ENCODE measurements at places on chromosomes 2 and 18.

DNA sequence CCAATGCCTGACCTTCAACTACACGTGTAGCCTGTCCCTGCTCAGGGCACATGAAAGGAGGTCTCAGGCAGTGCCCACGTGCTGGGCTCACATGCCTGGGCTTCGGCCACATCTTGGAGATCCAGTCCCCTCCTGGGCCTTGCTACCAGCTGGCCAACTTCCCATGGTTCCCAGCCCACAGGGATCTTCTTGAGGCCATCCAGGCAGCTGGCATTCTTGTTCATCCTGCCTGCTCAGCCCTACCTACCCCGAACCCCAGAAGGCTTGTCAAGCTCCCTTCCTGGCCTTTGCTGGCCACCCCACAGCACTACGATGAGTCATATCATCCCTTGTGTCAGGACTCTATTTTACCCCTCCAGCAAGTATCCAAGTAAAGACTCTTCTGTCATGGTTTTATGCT, 97.1 kb downstream of the ZBTB7C start:
- DNase-seq = no peak

DNA sequence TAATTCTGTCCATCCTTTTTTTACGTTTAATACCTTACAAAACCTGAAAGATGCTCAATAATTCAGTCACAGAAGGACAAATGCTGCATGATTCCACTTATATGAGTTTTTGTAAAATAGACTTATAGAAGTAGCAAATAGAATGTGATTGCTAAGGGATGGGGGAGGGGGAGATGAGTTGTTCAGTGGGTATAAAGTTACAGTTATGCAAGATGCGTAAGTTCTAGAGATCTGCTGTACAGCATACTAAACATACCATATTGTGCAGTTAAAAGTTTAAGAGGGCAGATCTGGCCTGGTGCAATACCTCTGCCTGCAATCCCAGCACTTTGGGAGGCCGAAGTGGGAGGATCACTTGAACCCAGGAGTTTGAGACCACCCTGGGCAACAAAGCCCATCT, 78.8 kb downstream of the TET3 start:
- DNase-seq = no peak

- no peak for DNase-seq
These were observed 86.2 kb downstream of the RRM2 start for GRCh38 chr2:10208736-10209135.

DNA sequence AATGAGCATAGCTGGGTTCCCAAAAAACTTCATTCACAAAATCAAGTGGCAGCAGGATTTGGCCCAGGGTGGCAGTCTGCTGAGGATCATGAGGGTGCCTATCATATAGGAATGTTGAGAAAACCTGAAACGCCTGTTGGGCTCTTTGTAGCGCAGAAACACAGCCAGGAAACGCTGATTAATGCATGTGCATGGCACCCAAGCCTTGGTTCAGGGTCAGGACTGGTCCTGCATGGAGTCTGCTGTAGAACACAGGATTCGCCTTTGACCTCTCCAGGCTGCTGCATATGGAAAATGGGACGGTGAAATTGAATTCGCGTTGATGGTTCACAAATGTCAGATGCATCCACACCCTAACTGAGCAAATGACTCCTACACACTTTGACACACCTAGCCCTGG, 227.9 kb upstream of the COPS8 start:
- DNase-seq = no peak

DNA sequence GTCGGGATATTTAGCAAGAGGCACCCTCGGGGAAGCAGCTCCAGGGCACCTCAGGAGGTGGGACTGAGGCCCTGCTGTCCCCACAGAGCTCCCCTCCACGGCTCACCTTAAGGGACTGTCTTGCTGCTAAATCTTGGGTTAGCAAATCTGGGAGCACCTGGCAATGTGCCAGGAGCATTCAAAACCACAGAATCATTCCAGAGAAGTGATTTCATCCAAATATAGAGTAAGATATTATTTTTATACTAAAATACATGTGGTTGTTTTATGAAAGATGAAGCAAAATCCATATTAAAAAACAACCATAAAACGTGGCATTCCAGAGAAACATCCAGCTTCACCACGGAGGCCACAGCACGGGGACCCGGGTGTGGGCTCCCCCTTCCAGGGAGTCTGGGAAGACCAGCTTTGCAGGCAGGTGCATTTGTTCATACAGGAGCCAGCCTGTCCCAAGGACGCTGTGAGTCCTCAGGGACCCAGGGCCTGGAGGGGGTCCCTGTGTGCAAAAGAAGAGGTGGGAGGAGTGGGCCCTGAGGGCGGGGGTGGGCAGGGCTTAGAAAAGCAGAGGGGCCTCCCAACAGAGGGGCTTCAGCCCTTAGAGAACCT, 16.3 kb downstream of the HS1BP3 start:
- no peak for DNase-seq

DNA sequence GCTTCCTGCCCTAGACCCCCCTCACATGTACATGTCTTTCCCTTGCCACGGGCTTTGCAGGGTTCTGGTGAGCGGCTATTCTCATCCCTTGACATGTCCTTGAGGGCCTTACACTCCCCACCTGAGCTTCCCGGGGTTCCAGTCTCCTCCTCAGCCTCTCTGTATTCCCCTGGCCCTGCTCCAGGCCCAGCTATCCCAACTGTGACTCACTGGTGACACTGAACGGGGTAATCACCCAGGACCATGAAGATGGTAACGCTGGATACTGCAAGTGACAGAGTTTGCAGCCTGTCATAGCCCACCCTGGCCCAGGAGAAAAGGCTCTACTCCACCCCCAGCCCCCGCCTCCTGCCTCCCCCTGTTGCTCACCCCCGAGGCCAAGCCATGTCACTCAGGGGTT, 27.3 kb downstream of the KIF3C start:
- no peak for DNase-seq

- no peak for DNase-seq
These were observed 42.1 kb downstream of the SRBD1 start for GRCh38 chr2:45568935-45569334.

GRCh38 chr18:61448316-61448715, 115.1 kb downstream of the CDH20 start:
- DNase-seq = no peak

- DNase-seq = no peak
These were observed 482.0 kb downstream of the BCL11A start for GRCh38 chr2:60071490-60071831.

- no peak for DNase-seq
These were observed 719 bp upstream of the ATP6V1B1 start for GRCh38 chr2:70934981-70935380.

GRCh38 chr2:61807036-61807757, 46.7 kb downstream of the FAM161A start:
- DNase-seq = no peak

DNA sequence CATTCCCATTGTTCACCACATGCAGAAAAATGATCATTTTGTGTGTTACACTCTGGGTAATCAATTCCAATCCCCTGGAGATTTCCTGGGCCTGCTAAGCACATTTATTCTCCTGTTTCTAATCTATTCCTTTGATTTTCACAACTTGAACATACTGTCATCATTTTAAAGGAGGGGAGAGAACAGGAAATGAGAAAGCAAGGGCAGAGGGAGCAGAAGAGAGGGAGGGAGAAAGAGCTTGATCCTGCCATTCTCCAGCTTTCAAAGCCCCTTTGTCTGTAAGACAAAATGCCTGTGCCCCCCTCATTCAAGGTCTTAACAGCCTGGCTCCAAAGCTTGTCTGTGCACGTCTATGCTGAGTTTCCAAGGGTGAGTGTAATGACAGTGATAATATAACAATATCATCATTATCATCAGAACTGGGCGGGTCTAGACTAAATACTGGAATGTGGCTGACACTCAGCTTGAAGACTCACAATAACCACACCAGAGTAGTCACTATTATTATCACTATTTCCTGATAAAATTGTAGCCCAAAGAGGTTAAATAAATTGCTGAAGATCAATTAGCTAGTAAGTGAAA, 164.4 kb upstream of the KLHL29 start:
- no peak for DNase-seq

DNA sequence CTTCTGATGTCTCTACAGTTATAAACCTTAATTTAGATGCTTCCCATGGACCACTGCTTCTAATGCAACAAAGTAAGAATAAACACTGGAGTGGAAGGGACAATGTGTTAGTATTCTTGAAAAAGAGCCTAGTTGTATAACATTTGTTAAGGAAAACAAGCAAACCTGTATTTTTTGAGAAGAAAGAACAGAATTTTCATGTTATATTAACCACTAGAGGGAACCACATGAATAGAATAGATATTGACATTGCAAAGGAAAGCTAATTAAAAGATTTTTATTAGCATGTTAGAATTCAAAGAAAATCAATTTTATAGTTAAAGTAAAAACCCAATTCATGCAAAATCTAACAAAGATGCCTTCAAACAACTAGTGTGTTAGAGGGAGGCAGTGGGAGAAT, 151.2 kb upstream of the BARD1 start:
- DNase-seq = no peak

DNA sequence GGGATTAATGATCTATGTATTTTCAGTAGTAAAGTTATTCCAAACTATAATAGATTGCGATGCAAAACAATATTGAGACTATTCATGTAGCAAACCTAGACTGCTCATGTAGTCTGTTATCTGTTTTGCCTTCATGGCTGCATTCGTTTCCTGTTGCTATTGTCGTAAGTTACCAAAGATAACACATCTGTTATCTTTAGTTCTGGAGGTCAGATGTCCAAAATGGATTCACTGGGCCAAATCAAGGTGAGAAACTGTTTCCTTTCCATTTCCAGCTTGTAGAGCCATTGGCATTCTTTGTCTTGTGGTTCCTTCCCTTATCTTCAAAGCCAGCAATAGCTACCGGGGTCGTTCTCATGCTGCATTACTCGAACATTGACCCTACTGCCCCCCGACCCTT, 20.9 kb downstream of the ITGAV start:
- DNase-seq = no peak

DNA sequence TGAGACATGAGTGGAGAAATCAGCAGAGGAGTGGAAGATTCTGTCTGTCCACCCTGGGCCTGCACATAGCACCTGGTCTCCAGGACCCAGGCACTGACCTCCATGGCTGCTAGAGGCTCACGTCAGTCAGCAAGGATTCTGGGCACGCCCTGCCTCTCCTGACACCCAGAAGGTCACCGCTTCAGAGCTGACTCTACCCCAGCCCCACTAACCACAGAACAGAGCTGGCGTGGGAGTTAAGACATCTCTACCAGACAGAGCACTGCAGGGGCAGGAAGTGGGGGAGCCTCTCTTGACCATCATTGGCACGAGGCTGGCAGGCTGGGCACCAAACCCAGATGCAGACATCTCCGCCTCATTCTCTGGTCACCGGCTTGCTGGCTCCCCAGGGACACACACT, 3.0 kb downstream of the ADCY3 start:
- no peak for DNase-seq

DNA sequence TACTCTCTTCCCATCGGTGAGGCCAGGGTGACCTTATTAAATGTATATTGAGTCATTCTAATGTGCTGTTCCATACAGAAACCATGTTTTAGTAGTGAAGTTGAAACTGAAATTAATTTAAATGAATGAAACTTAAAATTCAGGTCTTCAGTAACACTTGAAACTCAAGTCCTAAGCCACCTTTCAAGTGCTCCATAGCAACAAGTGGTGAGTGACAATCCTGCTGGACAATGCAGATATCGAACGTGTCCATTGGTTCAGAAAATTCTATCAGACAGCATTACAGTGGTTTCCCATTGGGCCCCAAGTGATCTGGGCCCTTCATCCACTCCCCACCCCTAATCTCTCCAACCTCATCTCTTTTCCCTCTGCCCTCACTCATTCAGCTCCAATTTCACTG, 48.7 kb downstream of the HNMT start:
- DNase-seq = no peak

GRCh38 chr2:68824831-68825230, 46.4 kb downstream of the BMP10 start:
- DNase-seq = no peak

DNA sequence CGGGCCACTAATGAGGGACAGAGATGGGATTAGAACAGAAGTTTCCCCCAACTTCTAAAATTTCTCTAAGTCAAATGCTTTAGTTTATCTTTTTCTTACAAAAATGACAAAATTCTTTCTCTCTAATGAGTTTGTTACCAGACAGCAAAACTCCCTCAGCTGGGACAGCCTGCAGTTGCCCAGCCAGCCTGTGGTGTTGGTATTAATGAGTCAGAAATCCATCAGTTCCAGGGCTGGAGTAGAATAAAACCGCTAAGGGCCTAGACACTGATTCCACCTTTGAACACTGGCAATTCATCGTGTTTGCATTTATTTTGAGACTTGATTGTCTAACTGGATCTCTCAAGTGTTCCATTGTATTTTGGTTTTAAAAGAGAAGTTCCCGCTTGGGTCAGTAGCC, 38.3 kb upstream of the SMAD2 start:
- no peak for DNase-seq

- no peak for DNase-seq
These were observed 350.4 kb downstream of the EN1 start for GRCh38 chr2:118496870-118497611.

GRCh38 chr2:231138699-231139098, 13.9 kb upstream of the HTR2B start:
- no peak for DNase-seq

- no peak for DNase-seq
These were observed 213.6 kb upstream of the CELF4 start for GRCh38 chr18:37779220-37779619.

DNA sequence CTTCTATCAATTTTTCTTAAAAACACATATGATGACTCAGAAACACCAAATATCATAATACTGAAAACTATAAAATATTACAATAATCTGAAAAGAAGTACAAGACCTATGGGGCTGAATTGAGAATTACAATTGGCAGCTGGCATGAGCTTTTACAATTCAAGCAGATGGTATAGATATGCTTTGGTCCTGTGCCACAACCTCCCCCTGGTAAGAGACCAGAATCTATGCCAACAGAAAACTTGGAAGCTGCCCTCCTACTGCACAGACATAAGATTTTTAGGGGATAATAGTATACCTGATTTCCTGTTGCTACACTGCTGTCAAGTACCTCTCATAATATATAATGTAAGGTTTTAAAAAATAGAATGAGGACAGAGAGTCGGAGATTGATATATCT, 46.8 kb upstream of the CDH7 start:
- DNase-seq = no peak

DNA sequence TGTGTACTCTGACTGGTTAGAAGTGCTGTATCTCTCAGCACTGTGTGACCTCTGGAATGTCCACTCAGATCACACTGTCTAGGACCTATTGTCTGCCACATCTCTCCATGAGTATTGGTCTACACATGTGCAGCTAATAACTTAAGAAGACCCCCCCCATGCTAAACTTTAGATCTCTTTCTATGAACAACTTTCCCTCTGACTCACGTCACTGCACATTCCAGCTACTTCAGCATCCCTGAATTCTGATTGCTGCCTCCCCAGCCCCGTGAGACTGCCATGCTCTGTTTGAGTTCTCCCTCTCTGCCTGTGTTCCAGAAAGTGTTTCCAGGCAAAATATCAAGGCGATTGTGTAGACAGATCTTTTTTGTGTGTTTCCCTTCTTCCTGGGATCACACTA, 41.8 kb downstream of the RAPGEF4 start:
- DNase-seq = no peak

GRCh38 chr18:24585996-24586566, 125.6 kb downstream of the HRH4 start:
- no peak for DNase-seq

Measured in keratinocyte (primary cell).